DMS53 (cell line): ENCODE measurements at places on chromosomes 16 and 17.

DNA sequence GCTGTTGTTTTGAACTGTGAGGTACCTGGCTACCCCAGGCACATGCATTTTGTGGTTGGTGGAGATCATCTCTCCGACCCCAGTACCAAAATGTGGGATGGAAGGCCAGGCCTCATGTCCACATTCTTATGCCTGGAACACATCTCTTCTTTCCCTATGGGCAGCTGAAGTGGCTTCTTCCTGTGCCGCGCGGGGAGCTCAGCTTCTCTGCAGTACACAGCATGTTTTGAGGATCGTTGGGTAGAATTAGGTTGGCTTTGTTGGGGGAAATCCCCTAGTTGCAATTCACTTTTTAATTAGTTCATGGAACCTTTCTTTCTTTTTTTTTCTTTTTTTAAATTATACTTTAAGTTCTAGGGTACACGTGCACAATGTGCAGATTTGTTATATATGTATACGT lies 242.1 kb downstream of the MSI2 start:
- no peak for DNase-seq

DNA sequence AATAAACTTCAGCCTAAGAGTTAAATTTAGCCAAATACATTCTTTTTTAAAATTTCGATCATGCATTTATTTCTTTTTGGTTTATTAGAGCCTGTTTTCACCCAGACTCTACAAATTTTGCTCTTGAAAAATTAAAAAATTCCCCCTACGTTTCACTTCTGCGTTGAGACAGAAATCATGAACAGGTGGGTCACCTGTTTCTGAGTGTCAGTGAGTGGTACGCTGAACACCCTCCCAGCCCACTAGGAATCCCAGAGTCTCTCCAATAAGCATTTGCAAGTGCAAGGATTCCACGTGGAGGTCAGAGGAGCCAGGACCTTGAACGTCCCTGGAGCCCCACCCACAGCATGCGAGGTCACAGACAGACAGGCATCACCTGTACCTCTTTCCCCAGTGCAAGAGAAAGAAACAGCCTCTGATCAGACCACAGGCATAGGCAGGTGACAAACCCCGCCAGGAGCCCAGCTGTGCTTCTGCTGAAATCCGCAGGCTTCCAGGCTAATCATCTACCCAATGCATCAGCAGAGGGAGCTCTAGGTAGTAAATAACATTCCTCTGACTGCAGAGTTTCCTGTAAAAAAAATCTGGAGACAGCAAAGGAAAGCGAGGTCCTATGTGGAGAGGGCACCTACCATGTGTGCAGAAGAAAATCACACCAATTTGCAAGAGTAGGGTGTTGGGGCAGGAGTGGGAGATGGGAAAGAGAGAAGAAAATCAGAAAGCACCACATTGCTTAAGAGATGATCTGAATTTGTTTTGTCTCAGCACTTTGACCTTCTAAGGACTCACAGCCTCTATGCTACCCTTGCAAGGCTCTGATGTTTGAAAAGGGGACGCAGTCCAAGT lies 5.9 kb upstream of the XYLT1 start:
- peak; percentile 74 for DNase-seq

- DNase-seq: peak; percentile 84
Observed at GRCh38 chr16:30651124-30652004, 604 bp downstream of the PRR14 start.

- no peak for DNase-seq
Observed at GRCh38 chr16:54402270-54402669, 115.7 kb upstream of the IRX3 start.
